ENCODE measurements at places on chromosomes 13 and 19.
A peak's percentile ranks its signal among the peaks of the same experiment; 100 is the strongest.

GRCh38 chr19:7257148-7258040 is 36.8 kb downstream of the INSR start:
- DNase-seq: no peak

- DNase-seq: peak; percentile 40
Observed at GRCh38 chr13:87671753-87672605, 808 bp downstream of the SLITRK5 start.

DNA sequence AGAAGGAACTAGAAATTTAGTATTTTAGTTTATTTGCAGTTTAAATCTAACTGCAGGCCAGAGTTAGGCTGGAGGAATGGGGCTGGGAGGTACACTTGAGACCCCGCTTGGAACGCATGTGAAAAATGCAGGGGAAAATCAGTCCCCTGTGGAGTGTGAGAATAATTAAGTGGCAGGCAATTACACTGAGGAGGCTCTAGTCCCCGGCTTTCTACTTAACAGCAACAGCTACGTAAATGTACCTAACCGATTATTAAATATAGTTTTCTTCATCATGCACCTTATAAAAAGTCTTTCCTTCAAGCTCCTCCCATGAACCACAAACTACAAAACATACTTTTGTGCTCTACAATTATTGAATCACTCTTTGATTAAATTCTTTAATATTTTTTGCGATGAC is 804 bp downstream of the ZNF708 start:
- peak; percentile 39 for DNase-seq

DNA sequence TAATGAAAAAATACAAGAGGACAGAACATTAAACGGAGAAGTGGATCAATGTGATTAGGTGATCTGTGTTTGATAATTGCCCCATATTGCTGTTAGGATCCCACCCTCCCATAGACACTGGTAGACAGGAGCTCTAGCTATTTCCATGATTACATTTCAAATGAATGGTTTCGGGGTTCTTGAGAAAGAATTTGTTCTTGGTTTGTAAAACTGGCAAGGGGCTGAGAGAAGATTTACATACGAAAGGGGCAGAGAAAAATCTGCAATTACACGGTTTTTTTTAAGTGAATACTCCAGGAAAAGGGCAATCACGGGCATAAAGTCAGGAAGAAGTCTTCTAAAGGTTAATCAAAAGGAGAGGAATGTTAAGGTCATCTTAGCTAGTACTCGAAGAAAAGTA is 2125.7 kb upstream of the PCDH20 start:
- DNase-seq: no peak

DNA sequence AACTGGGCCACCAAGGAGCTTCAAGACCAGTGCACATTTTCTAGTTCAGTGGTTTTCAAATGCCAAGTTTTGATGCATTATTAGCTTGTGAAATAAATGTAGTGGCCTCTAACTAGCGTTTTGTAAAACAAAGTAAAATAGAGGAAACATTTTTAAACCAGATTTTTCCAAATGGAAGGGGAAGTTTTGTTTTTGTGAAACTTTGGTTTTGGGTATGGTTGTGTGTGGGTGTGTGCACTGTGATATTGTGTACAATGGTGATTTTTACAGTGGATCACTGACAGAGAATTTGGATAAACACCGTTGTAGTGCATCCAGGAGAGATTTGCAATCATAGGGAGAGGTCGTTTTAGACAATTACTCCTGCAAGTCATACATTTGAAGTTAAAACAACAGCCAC is 108.9 kb downstream of the SLC7A1 start:
- DNase-seq: no peak

GRCh38 chr19:49567861-49568441 is 12.4 kb downstream of the NOSIP start:
- no peak for DNase-seq

GRCh38 chr19:19485161-19485997 is 30.0 kb downstream of the TSSK6 start:
- no peak for DNase-seq

- no peak for DNase-seq
Observed at GRCh38 chr13:72384879-72385278, 342.6 kb downstream of the MZT1 start.

DNA sequence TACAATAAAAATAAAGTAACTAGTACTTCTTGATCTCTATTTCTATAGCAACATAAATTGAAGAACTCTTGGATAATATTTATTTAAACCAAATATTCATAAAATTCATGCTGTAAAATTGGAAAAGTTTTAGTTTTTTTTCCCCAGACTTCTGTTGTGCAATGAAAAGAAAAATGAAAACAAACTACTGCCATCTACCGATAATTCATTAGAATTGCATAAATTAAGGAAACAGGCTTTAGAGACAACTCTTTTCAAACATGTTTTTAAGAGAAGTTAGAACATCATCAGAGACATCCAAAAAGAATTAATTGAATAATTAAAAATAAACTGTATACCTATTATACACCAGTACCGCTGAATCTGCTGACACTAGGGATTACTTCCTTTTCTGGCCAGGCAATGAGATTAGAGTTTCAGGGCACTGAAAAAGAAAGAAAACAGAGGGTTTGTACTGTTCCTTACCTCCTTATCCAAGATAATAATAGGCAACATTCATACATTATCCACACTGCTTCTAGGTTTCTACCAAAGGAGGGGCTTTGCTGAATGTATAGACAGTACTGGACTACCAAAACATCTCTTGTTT is 4.9 kb downstream of the CCDC122 start:
- DNase-seq: peak; percentile 43

- no peak for DNase-seq
Observed at GRCh38 chr19:41248895-41249294, 15.3 kb upstream of the HNRNPUL1 start.

- no peak for DNase-seq
Observed at GRCh38 chr19:42024622-42025111, 30.6 kb upstream of the ATP1A3 start.

GRCh38 chr13:20441879-20442278 is 83.8 kb downstream of the CRYL1 start:
- DNase-seq: no peak

DNA sequence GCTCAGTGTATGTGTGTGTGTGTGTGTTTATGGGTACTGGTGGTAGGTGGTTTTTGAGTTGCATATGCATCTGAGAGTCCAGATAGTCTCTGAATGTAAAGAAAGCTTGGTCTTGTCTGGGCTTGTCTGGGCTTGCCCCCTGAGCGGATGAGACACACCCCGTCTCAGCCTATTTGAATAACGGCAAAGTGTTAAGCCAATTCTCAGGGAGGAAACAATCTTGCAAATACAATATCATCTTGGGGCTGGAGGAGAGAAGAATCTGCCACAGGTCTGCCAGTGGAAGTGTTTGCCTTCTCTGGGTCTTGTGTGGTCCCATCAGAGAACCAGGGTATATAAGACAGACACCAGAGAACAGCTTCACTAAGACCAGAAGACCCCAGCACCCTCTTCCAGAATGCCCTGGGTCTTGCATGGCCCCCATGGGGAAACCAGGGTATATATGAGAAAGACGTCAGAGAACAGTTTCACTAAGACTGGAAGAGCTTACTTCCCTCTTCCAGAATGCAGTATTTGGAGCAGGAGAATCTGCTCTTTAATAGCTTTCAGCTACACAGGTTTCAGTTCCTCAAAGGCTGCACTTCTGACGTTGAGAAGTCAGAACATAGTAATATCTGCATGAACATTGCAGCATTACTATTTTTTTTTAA is 13.3 kb downstream of the CD70 start:
- DNase-seq: no peak

Data from DMS53 (cell line).